Stimulated activated CD4-positive, alpha-beta T cell treated with anti-CD3 and anti-CD28 coated beads, Interleukin-15, amount 100 ng/mL, for 1 hour (primary cell): ENCODE measurements at places on chromosomes 11 and 22.

DNA sequence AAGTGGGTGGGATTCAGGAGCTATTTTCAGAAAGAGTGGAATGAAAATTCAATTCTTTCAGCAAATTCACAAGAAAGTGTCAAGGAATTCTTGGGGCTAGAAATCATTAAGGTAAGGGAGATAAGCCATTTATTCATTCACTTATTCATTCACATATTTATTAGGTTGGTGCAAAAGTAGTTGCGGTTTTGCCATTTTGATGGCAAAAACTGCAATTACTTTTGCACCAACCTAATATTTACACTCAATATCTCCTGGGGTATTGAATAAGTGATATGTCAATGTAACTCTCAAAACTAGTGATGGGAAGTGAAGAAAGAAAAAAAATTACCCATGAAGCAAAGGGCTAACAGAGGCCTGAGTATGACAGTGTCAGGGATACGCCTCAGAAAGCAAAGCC, at the start of gene OR10W1:
OR10W1 (minus strand) TSS at position 119 of the 400 bp plus-strand sequence. CDS start 402 bp downstream, outside the sequence.
- DNase-seq, result no peak

- DNase-seq, result no peak
Measured at GRCh38 chr11:59115553-59115952, 8.5 kb downstream of the FAM111B start.

GRCh38 chr11:36057379-36058042, 113.6 kb downstream of the LDLRAD3 start:
- no peak for DNase-seq

DNA sequence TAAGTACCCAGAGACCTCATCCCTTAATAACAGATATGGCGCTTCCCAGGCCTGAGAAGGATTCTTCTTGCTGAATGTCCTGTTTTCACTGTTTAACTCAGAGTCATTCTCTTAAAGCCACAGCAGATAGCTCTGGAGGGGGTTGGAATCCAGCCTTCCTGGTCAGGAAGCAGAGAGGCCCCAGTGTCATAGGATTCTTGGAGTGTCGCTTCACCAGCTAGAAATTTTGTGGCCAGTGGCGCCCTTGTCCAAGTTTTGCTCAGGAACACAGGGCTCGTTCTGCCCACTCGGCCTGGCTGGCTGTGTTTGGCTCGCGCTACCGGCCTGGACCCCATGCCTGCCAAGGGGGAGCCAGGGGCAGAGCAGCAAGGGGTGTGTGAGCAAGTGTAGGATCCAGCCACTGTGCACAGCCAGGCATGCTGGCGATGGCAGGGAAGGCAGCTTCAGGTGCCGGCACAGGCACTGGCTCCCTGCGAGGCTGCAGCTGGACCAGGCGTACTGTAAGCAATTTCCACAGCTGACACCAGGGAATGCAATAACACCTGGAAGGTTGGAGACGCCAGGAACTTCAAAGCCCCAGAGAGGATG, 214.8 kb upstream of the SESN3 start:
- no peak for DNase-seq

DNA sequence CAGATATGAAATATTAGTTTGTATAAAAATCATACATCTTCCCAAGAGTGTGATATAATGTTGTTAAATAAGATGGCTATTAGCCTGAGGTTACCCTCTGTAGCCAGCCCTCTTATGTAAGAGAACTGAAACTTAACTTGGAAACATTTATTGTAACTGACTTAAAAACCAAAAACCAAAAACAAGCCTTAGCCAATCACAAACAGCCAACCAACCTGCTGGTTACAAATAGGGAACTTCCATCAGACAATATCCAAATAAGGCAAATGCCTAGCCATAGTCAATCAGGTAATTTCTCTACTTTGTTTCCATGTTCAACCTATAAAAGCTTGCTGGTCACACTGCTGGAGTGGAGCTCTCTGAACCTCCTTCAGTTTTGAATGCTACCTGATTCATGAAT, 14.1 kb downstream of the KBTBD3 start:
- DNase-seq, result no peak

- DNase-seq, result no peak
Measured at GRCh38 chr11:102568851-102569250, 38.3 kb upstream of the MMP7 start.
